EH (cell line): ENCODE measurements at places on chromosomes 16 and 17.
A peak's percentile ranks its signal among the peaks of the same experiment; 100 is the strongest.

DNA sequence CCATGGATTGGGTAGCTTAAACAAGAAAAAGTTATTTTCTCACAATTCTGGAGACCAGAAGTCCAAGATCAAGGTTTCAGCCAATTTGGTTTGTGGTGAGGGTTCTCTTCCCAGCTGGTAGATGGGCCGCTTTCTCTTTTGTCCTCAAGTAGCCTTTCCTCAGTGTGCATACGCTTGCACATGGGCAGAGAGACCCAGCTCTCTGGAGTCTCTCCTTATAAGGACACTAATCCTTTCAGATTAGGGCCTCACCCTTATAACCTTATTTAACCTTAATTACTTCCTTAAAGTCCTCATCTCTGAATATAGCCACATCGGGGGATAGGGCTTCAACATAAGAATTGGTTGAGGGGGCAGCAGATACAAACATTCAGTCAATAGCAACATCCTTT is 68.4 kb upstream of the NLK start:
- no peak for DNase-seq

GRCh38 chr17:5115673-5116651 is at the start of gene USP6:
Gene USP6 (plus strand): TSS chr17:5116032. CDS start chr17:5130368, 14,336 bp downstream.
- no peak for DNase-seq

- DNase-seq, result no peak
Observed at GRCh38 chr17:46783031-46783593, 35.4 kb downstream of the WNT3 start.

DNA sequence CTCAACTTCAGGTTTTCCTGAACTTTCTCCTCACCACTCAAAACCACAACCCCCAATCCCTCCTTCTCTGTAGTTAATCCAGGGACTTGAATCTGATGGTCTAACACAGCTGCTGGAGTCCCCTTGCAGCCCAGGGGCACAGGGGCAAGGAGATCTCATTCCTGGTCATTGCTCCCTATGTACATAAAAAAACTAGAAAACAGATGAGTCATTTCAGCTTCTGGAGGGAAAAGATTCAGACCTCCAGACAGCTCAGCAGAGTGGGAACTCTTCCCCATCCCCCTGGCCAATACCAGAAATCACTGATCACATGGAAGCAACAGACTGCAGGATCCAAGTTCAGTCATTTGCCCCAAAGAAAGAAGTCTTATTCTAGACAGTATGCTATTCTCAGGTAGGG is 62.1 kb downstream of the DYNLRB2 start:
- peak; percentile 42 for DNase-seq

DNA sequence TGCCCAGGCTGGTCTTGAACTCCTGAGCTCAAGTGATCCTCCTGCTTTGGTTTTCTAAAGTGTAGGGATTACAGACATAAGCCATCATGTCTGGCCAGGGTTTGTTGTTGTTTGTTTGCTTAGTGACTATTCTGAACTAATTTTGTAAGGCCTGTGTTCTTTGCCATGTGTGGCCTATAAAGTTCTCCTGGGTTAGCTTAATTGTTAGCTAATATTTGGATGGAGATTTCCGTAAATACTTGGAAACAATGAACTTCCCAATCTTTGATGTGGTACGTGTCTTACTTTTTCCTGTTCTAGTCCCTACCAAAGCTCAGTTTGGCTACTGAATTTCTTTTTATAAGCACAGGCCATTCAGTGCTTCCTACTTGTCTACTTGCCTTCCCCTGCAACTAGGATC is 24.9 kb downstream of the DUS2 start:
- DNase-seq, result no peak

- DNase-seq, result no peak
Observed at GRCh38 chr16:22624038-22624799, 113.5 kb downstream of the NPIPB5 start.
